ENCODE measurements at places on chromosomes 2 and 18.

- H3K4me3 ChIP-seq: peak overlapping the region; percentile 55
- H3K4me1 ChIP-seq: peaks cover 14% of the 10 kb centered on the region
- no peaks in the 10 kb centered on the region for H3K36me3 ChIP-seq
- H3K27me3 ChIP-seq: no peaks in the 10 kb centered on the region
Observed at GRCh38 chr2:217393585-217394032, 533.7 kb upstream of the TNP1 start.

DNA sequence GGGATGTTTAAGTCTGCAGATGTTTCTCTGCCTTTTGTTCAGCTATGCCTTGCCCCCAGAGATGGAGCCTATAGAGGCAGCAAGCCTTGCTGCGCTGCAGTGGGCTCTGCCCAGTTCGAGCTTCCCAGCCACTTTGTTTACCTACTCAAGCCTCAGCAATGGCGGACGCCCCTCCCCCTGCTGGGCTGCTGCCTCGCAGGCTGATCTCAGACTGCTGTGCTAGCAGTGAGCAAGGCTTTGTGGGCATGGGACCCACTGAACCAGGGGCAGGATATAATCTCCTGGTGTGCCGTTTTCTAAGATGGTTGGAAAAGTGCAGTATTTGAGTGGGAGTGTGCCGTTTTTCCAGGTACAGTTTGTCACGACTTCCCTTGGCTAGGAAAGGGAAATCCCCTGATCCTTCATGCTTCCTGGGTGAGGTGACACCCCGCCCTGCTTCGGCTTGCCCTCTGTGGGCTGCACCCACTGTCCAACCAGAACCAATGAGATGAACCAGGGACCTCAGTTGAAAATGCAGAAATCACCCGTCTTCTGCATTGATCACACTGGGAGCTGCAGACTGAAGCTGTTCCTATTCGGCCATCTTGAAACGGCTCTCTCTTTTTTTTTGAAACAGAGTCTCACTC lies 27.6 kb upstream of the ADAM23 start:
- no peak overlapping the region for H3K27ac ChIP-seq
- no peak overlapping the region for H3K4me3 ChIP-seq
- no peaks in the 10 kb centered on the region for H3K4me1 ChIP-seq
- no peaks in the 10 kb centered on the region for H3K27me3 ChIP-seq

- no peak for DNase-seq
- H3K4me1 ChIP-seq: peaks cover 50% of the 10 kb centered on the region
- no peaks in the 10 kb centered on the region for H3K36me3 ChIP-seq
- H3K27ac ChIP-seq: no peak overlapping the region
Observed at GRCh38 chr2:128372621-128373341, 54.1 kb upstream of the HS6ST1 start.

GRCh38 chr18:34767601-34768027 lies 57.5 kb downstream of the DTNA start:
- no peaks in the 10 kb centered on the region for H3K36me3 ChIP-seq
- peak overlapping the region; percentile 56 for H3K27ac ChIP-seq
- DNase-seq: peak; percentile 73
- H3K27me3 ChIP-seq: no peaks in the 10 kb centered on the region

DNA sequence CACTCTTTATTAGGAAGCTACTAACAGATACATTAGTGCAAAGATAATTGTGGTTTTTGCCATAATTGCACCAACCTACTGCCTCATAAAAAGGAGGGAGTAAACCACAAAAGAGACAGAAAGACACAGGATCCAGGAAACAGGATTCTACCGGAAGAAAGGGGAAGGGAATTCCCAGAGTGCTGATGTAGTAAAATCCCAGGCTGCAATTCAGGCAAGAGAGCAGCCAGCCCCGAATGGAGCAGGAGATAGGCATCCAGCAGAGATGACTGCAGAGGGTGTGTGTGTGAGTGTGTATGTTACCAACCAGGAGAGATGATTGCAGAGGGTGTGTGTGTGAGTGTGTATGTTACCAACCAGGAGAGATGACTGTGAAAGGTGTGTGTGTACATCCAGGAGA lies 84.4 kb downstream of the KCNS3 start:
- H3K27ac ChIP-seq: no peak overlapping the region
- H3K27me3 ChIP-seq: no peaks in the 10 kb centered on the region
- H3K4me1 ChIP-seq: no peaks in the 10 kb centered on the region
- no peak for DNase-seq

- H3K27ac ChIP-seq: no peak overlapping the region
- no peak for DNase-seq
- H3K4me1 ChIP-seq: no peaks in the 10 kb centered on the region
- no peaks in the 10 kb centered on the region for H3K36me3 ChIP-seq
- H3K4me3 ChIP-seq: peak overlapping the region; percentile 26
Observed at GRCh38 chr18:5894611-5895298, 567 bp downstream of the TMEM200C start.

GRCh38 chr2:200662727-200663126 lies 76.9 kb downstream of the AOX1 start:
- peak; percentile 38 for DNase-seq
- H3K27me3 ChIP-seq: no peaks in the 10 kb centered on the region
- H3K36me3 ChIP-seq: no peaks in the 10 kb centered on the region
- peaks cover 11% of the 10 kb centered on the region for H3K4me1 ChIP-seq
- no peak overlapping the region for H3K27ac ChIP-seq

DNA sequence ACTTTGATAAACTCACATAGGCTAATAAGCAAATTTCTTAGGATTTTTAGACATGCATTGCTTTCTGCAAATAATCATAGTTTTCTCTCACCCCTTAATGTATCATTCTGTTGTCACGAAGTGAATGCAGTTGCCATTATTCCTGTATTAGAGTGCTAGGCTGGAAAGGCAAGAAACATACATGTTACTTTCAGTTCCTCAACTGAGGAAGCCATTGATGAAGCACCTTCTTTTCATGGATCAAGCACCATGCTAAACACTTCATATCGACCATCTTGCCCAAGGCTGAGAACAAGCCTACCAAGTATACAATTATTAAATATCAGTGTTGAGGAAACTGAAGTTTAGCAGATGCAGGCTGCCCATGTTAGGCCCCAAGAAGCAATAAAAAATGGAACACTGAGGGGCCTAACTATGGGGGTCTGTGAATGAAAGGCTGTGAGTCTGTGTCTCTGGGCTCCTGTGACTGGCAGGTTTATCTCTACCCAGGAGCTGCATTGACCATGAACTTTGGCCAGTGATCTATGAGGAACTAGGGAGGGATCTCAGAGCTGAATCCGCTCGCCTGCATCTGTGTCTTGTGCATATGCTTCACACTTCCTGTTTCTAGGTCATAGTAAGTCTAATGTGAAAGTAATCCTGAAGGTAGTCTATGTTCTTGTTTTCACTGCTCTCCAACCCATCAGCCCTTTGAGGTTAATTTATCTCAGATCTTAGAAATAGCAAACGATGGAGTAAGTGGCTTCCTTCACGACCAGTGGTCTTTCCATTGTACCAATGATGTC lies 16.0 kb upstream of the TSPYL6 start:
- H3K27ac ChIP-seq: no peak overlapping the region
- H3K27me3 ChIP-seq: no peaks in the 10 kb centered on the region
- H3K36me3 ChIP-seq: no peaks in the 10 kb centered on the region
- DNase-seq: no peak
- H3K4me1 ChIP-seq: no peaks in the 10 kb centered on the region

GRCh38 chr18:32848826-32849225 lies 76.0 kb upstream of the KLHL14 start:
- no peaks in the 10 kb centered on the region for H3K4me1 ChIP-seq
- H3K36me3 ChIP-seq: no peaks in the 10 kb centered on the region
- H3K4me3 ChIP-seq: no peak overlapping the region
- no peak overlapping the region for H3K27ac ChIP-seq
- H3K27me3 ChIP-seq: no peaks in the 10 kb centered on the region
- DNase-seq: no peak

GRCh38 chr18:23730857-23731256 lies 41.6 kb downstream of the LAMA3 start:
- H3K4me3 ChIP-seq: no peak overlapping the region
- H3K27ac ChIP-seq: no peak overlapping the region
- no peaks in the 10 kb centered on the region for H3K36me3 ChIP-seq
- H3K27me3 ChIP-seq: no peaks in the 10 kb centered on the region
- no peaks in the 10 kb centered on the region for H3K4me1 ChIP-seq
- DNase-seq: no peak

DNA sequence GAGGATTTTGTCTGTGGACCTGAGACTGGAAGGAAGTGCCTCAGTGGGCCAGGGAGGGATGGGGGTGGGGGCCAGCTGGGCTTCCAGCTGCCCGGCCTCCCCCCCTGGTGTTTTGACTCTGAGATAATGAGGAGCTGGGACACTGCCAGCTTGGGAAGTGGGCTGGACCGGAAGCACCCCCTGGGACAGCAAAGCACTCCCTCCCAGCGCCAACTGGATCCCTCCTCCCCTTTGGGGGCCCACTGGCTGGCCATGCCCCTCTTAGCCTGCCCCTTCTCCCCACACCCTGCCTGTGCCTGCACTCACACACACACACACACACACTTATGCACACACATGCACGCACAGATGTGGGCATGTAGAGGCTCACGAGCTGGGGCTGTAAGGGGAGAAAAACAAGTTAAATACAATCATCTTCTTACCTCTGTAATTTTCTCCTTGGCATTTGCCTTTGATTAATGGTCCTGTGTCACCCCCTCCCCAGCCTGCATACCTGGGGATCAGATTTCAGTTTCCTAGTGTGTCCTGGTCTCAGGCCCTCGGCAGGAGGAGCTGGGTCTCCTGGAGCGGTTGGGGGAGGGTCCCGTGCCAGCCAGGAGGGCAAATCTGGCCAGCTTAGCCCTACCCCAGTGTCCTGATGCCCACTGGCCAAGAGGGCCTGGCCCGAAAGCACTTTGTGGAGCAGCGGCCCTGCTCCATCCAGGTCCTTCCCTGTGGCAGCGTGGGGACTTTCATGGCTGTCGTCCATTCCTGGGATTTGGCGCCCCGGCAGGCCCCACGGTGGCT lies 3.6 kb downstream of the ITM2C start:
- peaks cover 13% of the 10 kb centered on the region for H3K27me3 ChIP-seq
- peaks cover 7% of the 10 kb centered on the region for H3K4me1 ChIP-seq
- DNase-seq: no peak
- no peak overlapping the region for H3K27ac ChIP-seq

DNA sequence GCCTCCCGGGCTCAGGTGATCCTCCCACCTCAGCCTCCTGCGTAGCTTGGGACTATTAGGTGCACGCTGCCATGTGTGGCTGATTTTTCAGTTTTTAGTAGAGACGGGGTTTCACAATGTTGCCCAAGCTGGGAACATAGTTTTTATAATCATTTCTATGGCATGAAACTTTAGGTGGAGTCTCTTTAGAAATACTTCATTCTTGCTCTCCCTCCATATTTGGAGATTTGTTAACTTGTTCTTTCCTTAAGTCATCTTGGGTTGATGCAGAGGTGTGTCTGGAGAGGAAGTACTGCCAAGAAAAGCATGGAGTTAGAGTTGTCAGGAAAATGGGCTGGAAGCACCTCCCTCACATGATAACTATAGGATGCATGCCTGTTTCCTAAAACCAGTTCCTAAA lies 17.4 kb downstream of the ZNF532 start:
- H3K27me3 ChIP-seq: no peaks in the 10 kb centered on the region
- DNase-seq: no peak
- peaks cover 5% of the 10 kb centered on the region for H3K36me3 ChIP-seq

DNA sequence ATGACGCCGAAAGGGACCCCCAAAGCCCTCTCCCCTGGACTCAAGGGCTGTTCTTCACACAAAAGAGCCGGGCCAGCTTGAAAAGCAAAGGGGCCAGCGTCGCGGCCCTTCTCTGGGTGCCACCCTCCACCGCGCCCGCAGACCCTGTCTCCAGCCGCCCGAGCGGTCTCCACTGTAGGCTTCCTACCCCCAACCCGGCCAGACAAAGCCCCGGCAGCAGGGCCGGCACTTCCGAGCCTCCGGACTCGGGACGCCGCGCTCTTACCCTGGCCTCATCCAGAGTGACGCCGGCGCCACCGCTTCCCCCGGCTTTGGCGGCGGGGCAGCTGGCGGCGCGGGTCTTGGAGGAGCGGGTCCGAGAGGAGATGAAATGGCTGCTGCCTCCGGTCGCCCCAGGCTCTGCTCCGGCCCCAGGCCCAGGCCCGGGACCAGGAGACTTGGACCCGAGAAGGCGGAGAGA lies 603 bp downstream of the ATAD2B start:
- no peaks in the 10 kb centered on the region for H3K27me3 ChIP-seq
- peak overlapping the region; percentile 95 for H3K27ac ChIP-seq
- peaks cover 13% of the 10 kb centered on the region for H3K4me1 ChIP-seq
- DNase-seq: no peak

GRCh38 chr18:62839874-62840713 lies 124.8 kb downstream of the PHLPP1 start:
- H3K4me1 ChIP-seq: peaks cover 6% of the 10 kb centered on the region
- no peak overlapping the region for H3K4me3 ChIP-seq
- no peaks in the 10 kb centered on the region for H3K27me3 ChIP-seq

DNA sequence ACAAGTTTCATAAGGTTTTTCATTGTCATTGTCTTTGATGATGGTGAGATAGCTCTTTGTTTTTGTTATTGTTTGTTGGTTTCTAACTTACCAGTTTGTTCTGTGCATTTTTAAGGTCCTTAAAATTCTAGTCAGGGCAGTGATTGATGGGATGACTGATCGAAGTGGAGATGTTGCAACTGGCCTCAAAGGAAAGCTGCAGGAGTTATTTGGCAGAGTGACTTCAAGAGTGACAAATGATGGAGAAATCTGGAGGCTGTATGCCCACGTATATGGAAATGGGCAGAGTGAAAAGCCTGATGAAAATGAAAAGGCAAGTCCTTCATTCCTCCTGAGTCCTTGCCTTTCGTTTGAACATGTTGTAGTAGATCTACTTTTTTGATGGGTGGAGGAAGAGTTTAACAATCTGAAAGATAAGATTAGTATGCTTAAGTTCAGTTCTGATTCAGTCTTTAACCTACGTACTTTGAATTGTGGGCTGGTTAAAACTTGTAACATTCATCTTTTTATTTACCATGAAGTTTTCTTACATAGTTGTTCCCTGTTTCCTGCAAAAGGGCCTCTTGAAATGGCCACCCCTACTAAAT lies 135.8 kb upstream of the LTBP1 start:
- H3K27ac ChIP-seq: no peak overlapping the region
- peaks cover 6% of the 10 kb centered on the region for H3K4me1 ChIP-seq
- no peaks in the 10 kb centered on the region for H3K36me3 ChIP-seq
- no peak overlapping the region for H3K4me3 ChIP-seq
- no peaks in the 10 kb centered on the region for H3K27me3 ChIP-seq

- H3K27ac ChIP-seq: no peak overlapping the region
- H3K4me3 ChIP-seq: no peak overlapping the region
- H3K36me3 ChIP-seq: no peaks in the 10 kb centered on the region
- no peak for DNase-seq
- H3K27me3 ChIP-seq: no peaks in the 10 kb centered on the region
Observed at GRCh38 chr2:128402911-128403670, 84.4 kb upstream of the HS6ST1 start.

DNA sequence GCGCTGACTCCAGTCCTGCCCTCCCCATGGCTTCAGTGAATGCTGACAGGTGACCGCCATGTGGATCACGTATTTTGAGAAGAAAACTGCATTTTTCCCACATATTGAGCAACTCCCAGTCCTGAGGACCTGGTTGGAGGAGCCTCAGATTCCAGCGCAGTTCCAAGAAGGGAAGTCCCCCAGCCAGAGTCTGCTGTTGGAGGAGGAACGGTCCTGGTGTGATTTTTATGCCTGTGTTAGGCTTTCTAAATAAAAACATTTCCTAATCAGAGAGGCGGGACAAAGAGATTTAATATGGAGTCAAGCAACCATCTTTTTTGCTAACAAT lies 32.3 kb upstream of the COL6A3 start:
- H3K4me1 ChIP-seq: no peaks in the 10 kb centered on the region
- H3K27me3 ChIP-seq: no peaks in the 10 kb centered on the region
- DNase-seq: no peak
- H3K27ac ChIP-seq: no peak overlapping the region
